Right renal cortex interstitium (tissue), 3 donors: ENCODE measurements at places on chromosomes 7 and 10. TPM values are rescaled to one million over a fixed set of nuclear protein-coding genes. Genes with fewer than 3 reads are reported as not detected.

Gene AKR1C2
- polyA plus RNA-seq: 8.6 TPM

DNA sequence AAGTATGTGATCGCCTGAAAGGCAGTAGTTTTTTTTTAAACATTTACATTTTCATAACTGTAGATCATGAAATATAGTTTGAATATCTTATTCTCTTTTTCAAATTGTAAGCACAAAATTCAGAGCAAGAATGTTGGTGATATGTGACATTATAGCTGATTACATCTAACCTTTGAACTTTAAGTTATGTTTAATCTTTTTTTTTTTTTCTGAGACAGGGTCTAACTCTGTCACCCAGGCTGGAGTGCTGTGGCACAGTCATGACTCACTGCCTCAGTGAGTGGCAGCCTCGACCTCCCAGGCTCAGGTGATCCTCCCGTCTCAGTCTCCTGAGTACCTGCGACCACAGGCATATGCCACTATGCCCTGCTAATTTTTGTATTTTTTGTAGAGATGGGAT is 278.7 kb upstream of the NEBL start:
- no peak for DNase-seq

Gene ACSM6
- polyA plus RNA-seq: 0.12 TPM

GRCh38 chr10:75202321-75203045 is 8.1 kb upstream of the VDAC2 start:
- DNase-seq: no peak

- DNase-seq: no peak
Observed at GRCh38 chr7:42907316-42907715, 4.6 kb downstream of the C7orf25 start.

Gene DDC
- polyA plus RNA-seq: 101 TPM

DNA sequence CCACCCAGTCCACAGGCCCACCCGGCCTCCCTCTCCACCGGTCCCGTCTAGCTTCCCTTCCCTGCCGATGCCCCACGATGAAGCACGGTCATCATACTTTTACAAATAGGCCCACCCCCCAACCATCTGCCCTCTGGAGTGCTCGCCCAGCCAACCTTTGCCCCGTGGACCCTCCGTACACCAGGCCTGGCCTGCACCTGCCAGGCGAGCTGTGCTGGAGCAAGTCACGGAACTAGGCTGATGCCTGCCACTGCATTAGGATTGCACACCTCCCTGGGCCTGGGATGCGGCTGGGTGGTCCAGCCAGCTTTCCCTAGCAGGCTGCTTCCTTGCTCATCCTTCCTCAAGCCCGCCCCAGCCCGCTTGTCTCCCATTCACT is 44.7 kb downstream of the PPIF start:
- no peak for DNase-seq

- no peak for DNase-seq
Observed at GRCh38 chr7:151930026-151930653, 26.1 kb upstream of the GALNTL5 start.

- no peak for DNase-seq
Observed at GRCh38 chr7:43577485-43577951, 5.4 kb upstream of the STK17A start.

- no peak for DNase-seq
Observed at GRCh38 chr7:19713676-19714075, 4.8 kb upstream of the POLR1F start.

DNA sequence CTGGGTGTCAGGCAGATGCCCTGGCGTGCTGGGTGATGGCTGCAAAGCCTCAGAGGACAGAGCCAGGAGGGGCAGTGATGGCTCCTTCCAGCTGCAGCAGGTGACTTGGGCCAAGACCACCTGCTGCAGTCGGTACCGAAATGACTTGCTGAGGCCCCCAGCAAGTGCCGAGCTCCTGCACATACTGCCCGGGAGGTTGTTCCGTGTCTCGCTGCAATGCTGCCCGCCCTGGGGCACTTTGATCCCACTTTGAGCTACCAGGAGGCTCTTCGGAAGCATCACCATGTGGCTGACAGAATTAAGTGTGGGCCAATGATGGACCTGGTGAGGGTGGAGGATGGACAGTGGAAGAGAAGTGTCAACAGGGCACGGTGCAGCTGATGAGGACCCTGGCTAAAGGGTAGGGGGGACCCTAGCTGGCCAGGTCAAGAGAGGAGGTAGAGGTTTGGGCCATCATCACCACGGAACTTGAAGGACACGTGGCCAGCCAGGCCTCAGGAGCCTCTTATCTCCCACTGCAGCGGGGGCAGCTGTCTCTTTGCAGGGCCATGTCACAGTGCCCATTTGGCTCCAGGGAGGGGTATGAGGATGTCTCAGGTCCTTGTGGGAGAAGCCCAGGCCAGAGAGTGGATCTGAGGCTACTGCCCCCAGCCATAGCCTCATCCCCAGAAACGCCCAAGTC is 51.1 kb upstream of the NANOS1 start:
- no peak for DNase-seq

DNA sequence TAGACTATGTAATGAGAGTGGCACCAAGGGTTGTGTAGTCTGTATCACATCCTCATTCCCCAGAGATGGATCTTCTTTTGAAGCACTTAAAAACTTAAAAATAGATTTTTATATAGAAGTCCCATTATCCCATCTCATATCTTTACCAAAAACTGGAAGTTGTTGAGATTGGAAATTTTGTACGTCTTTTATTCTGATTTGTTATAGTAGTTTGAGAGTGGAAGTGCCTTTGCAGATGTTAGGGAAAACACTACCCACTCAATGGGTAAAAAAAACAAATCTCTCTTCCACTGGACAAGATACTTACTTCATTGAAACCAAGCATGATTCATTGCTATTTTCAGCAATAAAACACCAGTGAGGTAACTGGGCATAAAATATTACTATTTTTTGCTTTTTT is 184.4 kb downstream of the MACC1 start:
- DNase-seq: no peak

DNA sequence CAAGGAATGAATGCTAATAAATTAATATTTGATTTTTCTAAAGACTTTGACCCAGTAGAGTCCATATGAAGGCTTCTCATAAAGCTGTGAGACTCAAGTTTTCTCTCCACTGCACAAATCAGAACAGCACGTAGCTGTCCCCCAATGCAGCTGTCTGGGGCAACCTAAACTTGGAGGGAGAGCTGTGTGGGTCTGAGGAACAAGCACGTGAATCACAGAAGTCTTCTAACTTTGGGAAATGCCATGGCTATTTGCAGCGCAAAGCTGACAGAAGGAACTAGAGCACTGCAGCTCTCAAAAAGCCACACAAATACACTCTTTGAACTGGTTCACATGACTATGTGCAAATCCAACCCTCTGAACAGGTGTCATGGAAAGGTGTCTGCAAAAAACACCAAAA is 47.9 kb downstream of the COL1A2 start:
- DNase-seq: no peak

DNA sequence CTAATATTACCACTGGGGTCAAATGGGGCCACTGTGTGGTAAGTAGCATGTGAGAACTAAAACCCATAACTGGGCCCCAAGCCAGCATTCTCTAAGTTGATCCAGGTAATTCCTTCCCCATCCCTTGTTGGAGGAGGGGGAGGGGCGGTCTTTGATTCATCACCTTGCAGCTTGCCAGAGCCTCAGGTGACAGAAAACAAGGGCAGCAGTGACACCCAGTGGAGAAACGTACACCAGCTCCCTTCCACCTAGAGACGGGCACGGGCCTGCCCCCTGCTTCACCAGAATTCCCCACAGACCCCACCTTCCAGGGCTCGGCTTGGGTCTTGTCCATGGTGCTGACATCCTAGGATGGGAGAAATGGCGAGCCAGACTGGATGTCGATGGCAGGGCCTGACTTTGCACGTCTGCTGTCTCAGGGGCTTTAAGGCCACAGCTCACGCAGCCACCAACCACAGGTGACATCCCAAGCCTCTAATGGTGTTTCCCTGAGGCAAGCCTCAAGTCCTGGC is 102.0 kb downstream of the STRA8 start:
- peak; percentile 54 for DNase-seq

- no peak for DNase-seq
Observed at GRCh38 chr7:26487780-26488515, 196.3 kb downstream of the SNX10 start.

GRCh38 chr7:56028942-56029630 is 22.2 kb downstream of the PSPH start:
- DNase-seq: no peak

Gene LRRC18
- polyA plus RNA-seq: 0.22 TPM

DNA sequence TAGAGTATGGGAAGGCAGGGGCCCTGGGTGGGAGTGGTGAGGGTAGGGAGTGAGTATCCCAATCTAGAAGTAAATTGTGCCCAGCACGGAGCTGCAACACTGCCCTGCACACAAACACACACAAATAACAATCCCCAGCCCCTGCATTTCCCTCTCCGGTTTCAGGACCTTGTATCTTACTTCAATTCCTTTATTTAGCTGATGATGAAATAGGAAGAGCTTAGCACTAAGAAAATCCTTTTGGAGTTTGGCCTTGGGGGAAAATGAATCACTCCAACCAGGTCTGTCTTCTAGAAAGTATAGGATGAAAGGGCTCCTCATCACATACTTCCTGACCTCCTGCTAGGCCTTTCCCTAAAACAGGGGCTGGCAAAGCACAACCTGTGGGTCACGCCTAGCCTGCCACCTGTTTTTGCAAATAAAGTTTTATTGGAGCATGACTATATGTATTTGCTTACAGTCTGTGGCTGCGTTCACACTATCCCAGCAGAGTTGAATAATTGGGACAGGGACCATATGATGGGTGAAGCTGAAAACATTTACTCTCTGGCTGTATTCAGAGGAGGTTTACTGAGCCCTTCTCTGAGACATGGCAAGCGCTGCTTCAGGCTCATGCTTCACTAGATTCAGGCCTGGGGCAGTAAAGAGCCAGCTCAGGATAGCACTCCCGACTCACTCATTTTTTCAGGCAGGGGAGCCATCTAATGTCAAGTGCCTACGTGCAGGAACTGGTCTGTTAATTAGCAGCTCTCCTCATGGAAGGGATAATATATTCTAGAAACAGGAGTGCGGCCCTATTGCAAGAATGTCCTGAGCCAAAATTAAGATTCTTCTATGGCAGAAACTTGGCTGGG is 111.0 kb downstream of the EGFR start:
- DNase-seq: no peak

Gene EIF3A
- polyA plus RNA-seq: 199 TPM

Gene SMIM30
- 103 TPM for polyA plus RNA-seq

Gene TFR2
- 0.78 TPM for polyA plus RNA-seq

GRCh38 chr10:61944410-61945147 is 43.1 kb downstream of the ARID5B start:
- DNase-seq: no peak

GRCh38 chr7:6576024-6576866 is 1.0 kb upstream of the ZDHHC4 start:
- no peak for DNase-seq

- no peak for DNase-seq
Observed at GRCh38 chr10:122541541-122542002, 19.0 kb upstream of the DMBT1 start.

- DNase-seq: no peak
Observed at GRCh38 chr10:89242840-89243568, 8.6 kb downstream of the LIPA start.

GRCh38 chr10:5971315-5971832 is 6.0 kb downstream of the IL15RA start:
- no peak for DNase-seq

Gene GSTO2
- 32.1 TPM for polyA plus RNA-seq

DNA sequence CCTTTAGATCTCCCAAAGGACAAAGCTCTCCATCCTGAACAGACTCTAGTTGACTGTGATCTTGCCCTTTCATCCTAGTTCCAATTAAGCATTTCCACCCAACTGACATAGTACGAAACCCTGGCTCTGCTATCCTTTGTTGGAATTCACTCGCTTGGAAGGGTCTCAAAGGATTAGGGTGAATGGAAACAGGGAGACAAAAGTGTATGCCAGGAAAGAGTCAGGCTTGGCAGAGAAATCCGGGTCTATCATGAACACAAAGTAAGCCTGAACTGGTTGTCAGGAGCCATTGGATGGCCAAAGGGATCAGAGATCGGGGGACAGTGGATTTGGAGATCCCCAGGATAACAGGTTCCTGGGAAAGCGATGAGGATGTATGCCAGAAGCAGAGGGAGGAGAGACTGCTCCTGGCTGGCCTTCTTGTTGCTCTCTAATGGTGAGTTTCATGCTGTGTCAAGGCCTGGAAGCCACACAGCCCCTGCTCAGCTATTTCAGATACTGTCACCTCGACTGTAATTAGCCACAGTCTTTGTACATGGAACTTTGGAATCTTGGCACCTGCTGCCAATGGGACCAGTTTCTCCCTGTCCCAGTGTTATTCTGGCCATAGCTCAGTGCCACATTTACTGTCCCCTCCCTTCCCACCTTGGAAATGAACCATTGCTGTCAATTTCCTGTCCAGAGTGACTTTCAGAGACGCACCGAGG is 1168.7 kb upstream of the AUTS2 start:
- DNase-seq: no peak

Gene MUC12
- not detected for polyA plus RNA-seq

GRCh38 chr7:73828107-73828803 is 2.5 kb upstream of the CLDN4 start:
- DNase-seq: no peak

Gene KIAA1549
- polyA plus RNA-seq: 11.9 TPM

DNA sequence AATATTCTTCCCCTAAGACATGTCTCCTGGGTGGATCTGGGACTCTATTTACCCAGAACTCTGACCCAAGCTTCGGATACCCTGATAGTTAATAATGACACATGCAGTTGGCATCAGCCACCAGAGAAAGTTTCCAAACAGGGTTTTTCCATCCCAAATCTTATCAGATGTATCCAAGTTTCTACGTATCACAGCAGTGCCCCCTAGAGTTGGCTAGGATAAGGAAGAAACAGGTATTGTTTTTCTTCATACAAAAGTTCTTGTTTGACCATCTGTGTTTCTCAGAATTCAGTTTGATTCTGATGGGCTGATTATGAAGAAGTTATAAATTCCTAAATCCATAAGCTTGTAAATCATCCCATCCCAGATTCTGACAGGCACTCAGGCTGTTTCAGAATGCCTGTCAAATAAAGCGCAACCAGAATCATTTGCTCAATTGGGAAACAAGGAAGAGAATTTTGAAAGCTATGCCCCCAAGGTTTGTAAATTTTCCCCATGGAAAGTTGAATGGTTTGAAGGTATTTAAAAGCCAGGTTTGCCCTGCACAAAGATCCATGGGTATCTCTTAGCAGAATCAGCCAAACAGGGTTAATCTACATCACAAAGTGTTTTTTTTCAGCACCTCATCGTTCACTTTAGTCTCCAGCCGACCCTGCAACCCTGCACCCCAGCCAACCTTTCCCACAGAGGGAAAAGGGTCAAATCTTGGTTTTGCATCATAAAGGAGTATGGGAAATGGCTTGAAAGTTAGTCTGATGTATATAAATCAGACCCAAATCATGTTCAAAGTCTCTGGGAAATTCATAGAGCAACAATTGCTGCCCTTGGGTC is 47.4 kb downstream of the NRAP start:
- no peak for DNase-seq
